ENCODE measurements at places on chromosomes 2 and 18. TPM values are rescaled to one million over a fixed set of nuclear protein-coding genes. Genes with fewer than 3 reads are reported as not detected.
A peak's percentile ranks its signal among the peaks of the same experiment; 100 is the strongest.

GRCh38 chr2:211086049-211086448 lies 529.6 kb downstream of the CPS1 start:
- H3K27me3 ChIP-seq: no peaks in the 10 kb centered on the region
- H3K27ac ChIP-seq: no peak overlapping the region
- H3K36me3 ChIP-seq: no peaks in the 10 kb centered on the region
- no peak overlapping the region for H3K4me3 ChIP-seq
- no peaks in the 10 kb centered on the region for H3K4me1 ChIP-seq

- DNase-seq: no peak
- peak overlapping the region; percentile 21 for H3K4me3 ChIP-seq
- H3K27me3 ChIP-seq: no peaks in the 10 kb centered on the region
- H3K4me1 ChIP-seq: peaks cover 15% of the 10 kb centered on the region
- peak overlapping the region; percentile 57 for H3K27ac ChIP-seq
Measured at GRCh38 chr2:129757915-129758783, 221.3 kb upstream of the RAB6C start.

GRCh38 chr2:69768235-69768634 lies 26.3 kb downstream of the ANXA4 start:
- H3K27ac ChIP-seq: no peak overlapping the region
- no peaks in the 10 kb centered on the region for H3K27me3 ChIP-seq
- no peak overlapping the region for H3K4me3 ChIP-seq
- H3K4me1 ChIP-seq: peaks cover 36% of the 10 kb centered on the region
- H3K36me3 ChIP-seq: no peaks in the 10 kb centered on the region
- no peak for DNase-seq

- no peak for DNase-seq
- peak overlapping the region; percentile 83 for H3K27ac ChIP-seq
- no peak overlapping the region for H3K4me3 ChIP-seq
- H3K27me3 ChIP-seq: no peaks in the 10 kb centered on the region
Measured at GRCh38 chr18:58390399-58390798, 238.5 kb downstream of the ALPK2 start.

- no peak overlapping the region for H3K27ac ChIP-seq
- DNase-seq: no peak
- no peaks in the 10 kb centered on the region for H3K4me1 ChIP-seq
- H3K4me3 ChIP-seq: no peak overlapping the region
Measured at GRCh38 chr2:122980671-122981070, 1044.4 kb upstream of the CNTNAP5 start.

- no peaks in the 10 kb centered on the region for H3K36me3 ChIP-seq
- H3K27ac ChIP-seq: no peak overlapping the region
- no peak for DNase-seq
- H3K4me3 ChIP-seq: no peak overlapping the region
- H3K4me1 ChIP-seq: peaks cover 45% of the 10 kb centered on the region
Measured at GRCh38 chr2:159034713-159035112, 66.3 kb downstream of the TANC1 start.

DNA sequence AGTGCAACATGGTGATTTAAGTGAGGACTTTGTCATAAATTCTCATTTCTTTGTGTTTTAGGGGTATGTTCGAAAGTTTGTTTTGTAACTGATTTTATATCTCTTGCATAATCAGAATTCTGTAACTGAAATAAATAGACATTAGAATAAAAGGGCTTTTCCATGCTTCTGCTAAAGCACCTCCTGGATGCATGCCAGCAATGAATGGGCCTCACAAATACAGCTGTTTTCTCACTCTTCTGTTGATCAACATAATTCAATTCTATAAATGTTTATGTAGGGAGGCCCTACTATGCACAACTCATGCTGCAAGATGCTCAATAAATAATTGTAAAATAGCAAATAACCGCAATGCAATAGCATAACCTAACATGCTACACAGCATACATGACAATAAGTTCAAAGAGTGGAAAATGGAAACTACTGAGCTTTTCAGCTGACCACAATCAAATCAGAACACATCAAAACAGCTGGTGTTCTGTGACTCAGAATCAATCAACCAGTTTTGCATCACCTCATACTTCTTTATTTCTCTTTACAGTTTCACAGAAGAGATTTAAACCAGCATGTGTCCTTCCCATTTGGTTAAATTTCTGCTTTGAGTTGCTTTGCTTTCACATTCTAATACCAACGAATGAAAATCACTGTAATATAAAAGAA lies 11.0 kb downstream of the CDH7 start:
- no peaks in the 10 kb centered on the region for H3K27me3 ChIP-seq
- no peak overlapping the region for H3K4me3 ChIP-seq
- no peaks in the 10 kb centered on the region for H3K4me1 ChIP-seq

- no peak for DNase-seq
- no peak overlapping the region for H3K27ac ChIP-seq
- no peaks in the 10 kb centered on the region for H3K27me3 ChIP-seq
- no peak overlapping the region for H3K4me3 ChIP-seq
- H3K4me1 ChIP-seq: no peaks in the 10 kb centered on the region
Measured at GRCh38 chr2:71796174-71796593, 342.8 kb downstream of the DYSF start.

DNA sequence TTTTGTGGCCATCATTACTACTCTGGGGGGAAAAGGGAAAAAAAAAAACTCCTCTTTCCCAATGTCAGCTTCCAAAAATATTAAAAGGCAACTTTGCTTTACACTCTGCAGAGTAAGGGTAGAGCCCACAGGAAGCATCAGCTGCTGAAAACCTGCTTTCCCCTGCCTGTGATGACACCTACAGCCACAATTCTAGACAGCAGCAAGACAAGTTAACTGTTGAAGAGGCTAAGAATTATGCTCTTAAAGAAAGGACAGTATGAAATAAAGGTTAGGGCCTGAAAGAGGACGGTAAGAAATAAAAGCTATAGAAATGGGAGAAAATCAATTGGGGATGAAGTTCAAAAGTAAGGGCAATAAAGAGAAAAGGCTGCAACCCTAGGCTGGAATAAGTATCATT lies 3.0 kb downstream of the PDE11A start:
- H3K27me3 ChIP-seq: no peaks in the 10 kb centered on the region
- H3K4me3 ChIP-seq: no peak overlapping the region
- no peaks in the 10 kb centered on the region for H3K36me3 ChIP-seq
- no peak overlapping the region for H3K27ac ChIP-seq
- DNase-seq: no peak

DNA sequence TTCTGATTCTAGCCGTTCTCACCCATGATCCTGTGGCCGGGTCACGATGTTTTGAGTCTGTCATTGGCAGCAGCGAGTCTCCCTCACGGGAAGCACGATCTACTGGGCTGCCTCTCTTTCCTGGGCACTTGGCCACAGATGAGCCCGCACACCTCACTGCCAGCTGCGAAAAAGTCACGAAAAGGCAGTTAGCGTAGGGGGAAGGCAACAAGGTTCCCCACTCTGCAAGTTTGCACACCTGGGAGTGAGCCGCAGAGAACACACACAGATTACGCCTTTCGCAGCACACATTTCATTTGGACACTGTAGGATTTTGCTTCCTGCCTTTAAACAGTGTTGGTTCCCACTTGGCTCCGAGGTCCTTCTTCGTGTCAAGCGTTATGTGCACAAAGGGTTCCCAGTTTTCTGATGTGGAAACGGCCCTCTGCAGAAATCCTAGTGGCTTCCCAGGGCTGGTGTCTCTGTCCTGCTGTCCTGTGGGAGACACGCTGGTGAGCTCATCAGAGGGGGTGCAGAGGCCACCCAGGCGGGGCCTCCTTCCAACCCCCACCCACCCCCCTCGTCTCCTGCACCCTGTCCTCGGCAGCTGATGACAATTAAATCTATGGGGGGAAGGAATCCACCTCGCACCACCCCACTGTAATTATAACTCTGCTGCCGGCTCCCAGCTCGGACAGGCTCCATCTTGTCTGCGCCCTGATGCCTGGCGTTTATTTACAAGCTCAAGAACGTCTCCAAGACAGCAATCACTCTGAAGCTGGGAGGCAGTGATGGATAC lies 157.3 kb upstream of the SALL3 start:
- no peaks in the 10 kb centered on the region for H3K36me3 ChIP-seq
- no peaks in the 10 kb centered on the region for H3K4me1 ChIP-seq
- H3K27ac ChIP-seq: no peak overlapping the region

DNA sequence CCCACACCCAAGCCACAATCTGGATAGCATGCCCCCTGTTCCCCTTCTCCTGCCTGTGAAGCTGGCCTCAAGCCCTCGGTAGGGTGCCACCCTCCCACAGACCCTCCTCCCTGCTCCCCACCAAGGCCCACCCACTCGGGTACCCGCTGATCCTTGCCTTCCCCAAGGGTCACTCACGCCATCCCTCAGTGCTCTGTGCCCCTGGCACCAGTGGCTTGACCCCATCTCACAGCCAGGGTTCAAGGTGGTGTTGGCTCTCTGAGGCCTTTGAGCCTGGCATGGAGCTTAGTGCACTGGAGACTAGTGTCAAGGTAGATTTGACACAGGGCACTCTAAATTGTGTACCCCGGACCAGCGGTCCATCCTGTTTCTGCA lies 11.9 kb downstream of the ADRA2B start:
- H3K27ac ChIP-seq: no peak overlapping the region
- H3K27me3 ChIP-seq: peaks cover 5% of the 10 kb centered on the region
- peak; percentile 48 for DNase-seq
- peaks cover 11% of the 10 kb centered on the region for H3K4me1 ChIP-seq
- no peak overlapping the region for H3K4me3 ChIP-seq

- no peak overlapping the region for H3K4me3 ChIP-seq
- peaks cover 20% of the 10 kb centered on the region for H3K4me1 ChIP-seq
- no peaks in the 10 kb centered on the region for H3K36me3 ChIP-seq
Measured at GRCh38 chr2:98034745-98035144, 39.0 kb upstream of the TMEM131 start.

DNA sequence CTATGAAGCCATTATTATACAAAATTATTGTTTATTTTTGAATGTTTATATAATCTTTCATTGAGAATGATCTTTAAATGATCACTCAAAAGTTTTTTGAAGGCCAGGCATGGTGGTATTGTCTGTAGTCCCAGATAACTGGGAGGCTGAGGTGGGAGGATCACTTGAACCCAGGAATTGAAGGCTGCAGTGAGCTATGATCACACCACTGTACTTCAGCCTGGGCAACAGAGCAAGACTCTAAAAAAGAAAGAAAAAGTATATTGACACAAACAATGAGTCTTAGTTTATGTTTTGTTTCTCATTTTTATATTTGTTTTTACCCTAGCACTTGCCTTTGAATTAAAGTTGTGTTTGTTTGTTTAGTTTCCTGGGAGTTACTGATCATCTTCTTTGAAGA lies 2.3 kb downstream of the TWSG1 start:
- no peaks in the 10 kb centered on the region for H3K27me3 ChIP-seq
- peaks cover 28% of the 10 kb centered on the region for H3K4me1 ChIP-seq
- DNase-seq: no peak
- no peak overlapping the region for H3K27ac ChIP-seq
- H3K36me3 ChIP-seq: peaks cover 10% of the 10 kb centered on the region

DNA sequence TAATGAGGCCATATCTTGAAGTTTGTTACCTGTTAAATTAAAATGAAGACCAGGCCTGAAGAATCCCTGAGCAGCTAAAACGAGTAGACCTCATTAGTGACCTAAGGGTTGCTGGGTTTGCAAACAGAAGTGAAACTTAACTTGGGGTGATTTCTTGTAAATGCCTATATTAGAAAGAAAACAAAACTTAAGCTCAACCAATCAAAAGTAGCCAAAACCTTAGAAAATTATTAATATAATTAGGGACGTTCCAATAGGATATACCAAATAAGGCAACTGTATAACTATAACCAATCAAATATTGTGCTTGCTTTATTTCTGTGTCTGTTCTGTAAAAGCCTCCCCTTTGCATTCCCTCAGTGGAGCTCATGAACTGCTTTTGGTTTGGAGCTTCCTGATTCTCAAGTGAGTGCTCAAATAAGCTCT lies 137.9 kb upstream of the VRK2 start:
- H3K4me3 ChIP-seq: no peak overlapping the region
- no peaks in the 10 kb centered on the region for H3K36me3 ChIP-seq
- no peak for DNase-seq

DNA sequence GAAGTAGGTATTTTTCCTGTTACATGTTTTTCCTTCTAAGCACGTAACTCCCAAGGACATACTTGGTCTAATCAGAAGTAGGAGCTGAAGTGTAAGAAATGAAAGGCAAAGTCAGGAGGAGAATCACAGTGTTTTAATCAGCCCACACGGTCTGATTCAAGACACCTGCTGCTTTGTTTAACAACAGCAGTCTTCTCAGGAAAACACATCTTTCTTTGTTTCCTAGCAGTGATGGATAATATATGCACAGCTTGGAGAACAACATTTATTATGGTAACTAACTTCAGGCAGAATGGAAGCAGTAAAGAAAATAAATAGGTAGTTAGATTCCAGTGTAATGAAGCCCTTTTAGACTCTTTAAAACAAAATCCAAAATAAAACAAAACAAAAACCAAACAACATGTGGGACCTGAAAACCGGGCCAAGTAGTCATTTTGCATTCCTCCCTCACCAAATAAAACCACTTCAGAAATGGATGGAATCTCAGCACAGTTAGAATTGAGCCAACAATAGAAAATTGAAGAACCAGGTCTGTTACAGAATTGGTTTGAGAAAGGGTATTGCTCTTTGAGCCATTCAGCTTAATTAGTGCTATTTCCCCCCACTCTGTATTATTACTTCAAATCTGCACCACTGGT lies 61.1 kb upstream of the UGP2 start:
- H3K27me3 ChIP-seq: no peaks in the 10 kb centered on the region
- DNase-seq: no peak
- no peak overlapping the region for H3K27ac ChIP-seq
- no peaks in the 10 kb centered on the region for H3K36me3 ChIP-seq
- H3K4me3 ChIP-seq: no peak overlapping the region

DNA sequence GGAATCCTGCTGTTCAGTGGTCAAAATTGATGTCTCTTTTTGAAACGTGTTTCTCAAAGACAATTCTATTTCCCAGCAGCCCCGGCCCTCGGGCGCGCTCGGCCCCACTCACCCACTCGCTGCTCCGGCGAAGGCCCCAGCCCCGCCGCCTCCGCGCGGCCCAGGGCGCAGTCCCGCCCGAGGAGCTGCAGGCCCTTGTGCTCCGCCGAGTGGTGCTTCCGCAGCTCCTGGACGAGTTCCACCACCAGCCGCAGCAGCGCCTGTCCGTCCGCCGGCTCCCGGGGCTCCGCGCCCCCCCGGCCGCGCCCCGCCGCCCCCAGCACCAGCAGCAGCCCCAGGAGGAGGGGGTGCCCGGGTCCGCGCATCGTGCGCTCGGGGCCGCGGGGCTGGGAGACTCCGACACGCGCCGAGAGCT lies 413 bp downstream of the ALKAL2 start:
- H3K27me3 ChIP-seq: peaks cover 29% of the 10 kb centered on the region
- no peak for DNase-seq
- H3K36me3 ChIP-seq: no peaks in the 10 kb centered on the region
- peak overlapping the region; percentile 51 for H3K4me3 ChIP-seq
- peaks cover 30% of the 10 kb centered on the region for H3K4me1 ChIP-seq

DNA sequence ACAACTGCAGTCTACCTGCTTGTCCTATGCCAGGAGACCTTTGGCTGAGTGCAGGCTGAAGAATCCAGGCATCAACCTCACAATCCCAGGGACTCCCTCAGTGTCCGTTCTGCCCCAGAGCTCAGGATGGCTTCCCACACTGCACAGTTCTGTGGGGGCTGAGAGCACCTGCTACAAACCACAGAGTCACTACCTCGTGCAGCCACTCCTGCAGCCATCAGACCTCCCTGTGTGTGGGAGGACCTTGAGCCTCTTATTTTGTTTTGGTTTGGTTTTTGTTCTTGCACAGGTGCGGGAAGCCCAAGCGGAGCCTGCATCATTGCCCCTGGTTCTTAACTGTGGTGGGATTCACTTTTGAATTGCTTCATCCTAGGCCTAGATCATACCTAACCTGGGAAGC lies 31.0 kb downstream of the NAT8 start:
- H3K36me3 ChIP-seq: no peaks in the 10 kb centered on the region
- no peaks in the 10 kb centered on the region for H3K27me3 ChIP-seq
- no peak overlapping the region for H3K27ac ChIP-seq

Gene SERPINB11
- not detected for total RNA-seq

Gene CBLN2
- 0.16 TPM for total RNA-seq

Gene MEP1B
- not detected for total RNA-seq

Gene POTEI
- total RNA-seq: not detected

Gene SKOR2
- not detected for total RNA-seq

Gene RAB27B
- 0.27 TPM for total RNA-seq
